ENCODE measurements at places on chromosomes 7 and 10. TPM values are rescaled to one million over a fixed set of nuclear protein-coding genes. Genes with fewer than 3 reads are reported as not detected.

Gene TFPI2
- 47.2 TPM for total RNA-seq

Gene ADCY1
- total RNA-seq = 3.7 TPM

Gene NUDT5
- 26.5 TPM for total RNA-seq

DNA sequence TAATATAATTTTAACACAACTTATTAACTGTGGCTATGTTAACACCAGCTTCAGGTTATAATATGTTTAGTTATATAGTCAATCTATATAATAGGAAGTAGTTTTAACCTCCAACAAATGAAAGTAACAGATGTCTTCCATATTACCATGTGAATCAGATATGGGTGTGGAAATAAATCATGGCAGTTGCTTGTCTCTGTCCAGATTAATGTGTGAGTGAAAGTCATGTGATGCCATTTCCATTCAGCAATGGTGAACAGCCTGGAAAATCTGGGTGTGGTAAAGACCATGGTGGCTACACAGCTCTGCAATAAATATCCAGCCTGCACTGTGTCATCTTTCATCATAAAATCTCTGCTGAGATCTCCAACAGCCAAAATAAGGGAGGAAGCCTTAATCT is 27.8 kb downstream of the HEPACAM2 start:
- no peak for DNase-seq

DNA sequence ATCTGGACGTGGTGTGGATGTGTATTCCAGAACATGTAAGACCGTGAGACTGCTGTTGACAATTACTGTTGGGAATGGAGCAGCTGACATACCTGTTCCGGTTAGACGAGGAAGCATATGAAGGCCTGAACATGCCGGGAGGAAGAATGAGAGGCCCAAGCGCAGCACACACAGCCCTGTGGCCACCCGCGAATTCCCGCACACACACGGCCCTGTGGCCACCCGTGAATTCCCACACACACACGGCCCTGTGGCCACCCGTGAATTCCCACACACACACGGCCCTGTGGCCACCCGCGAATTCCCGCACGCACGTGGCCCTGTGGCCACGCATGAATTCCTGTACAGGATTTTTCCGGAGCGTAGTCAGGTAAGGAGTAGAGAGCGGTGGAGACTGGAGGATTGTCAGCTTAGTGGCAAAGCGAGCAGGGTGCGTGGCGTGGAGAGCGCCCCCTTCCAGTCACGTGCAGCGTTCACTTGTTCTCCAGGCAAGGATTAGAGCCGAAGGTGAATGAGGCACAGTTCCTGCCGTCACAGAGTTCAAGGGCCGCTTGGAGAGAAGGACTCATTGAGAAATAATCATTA is 9.5 kb upstream of the SUN1 start:
- DNase-seq = no peak

DNA sequence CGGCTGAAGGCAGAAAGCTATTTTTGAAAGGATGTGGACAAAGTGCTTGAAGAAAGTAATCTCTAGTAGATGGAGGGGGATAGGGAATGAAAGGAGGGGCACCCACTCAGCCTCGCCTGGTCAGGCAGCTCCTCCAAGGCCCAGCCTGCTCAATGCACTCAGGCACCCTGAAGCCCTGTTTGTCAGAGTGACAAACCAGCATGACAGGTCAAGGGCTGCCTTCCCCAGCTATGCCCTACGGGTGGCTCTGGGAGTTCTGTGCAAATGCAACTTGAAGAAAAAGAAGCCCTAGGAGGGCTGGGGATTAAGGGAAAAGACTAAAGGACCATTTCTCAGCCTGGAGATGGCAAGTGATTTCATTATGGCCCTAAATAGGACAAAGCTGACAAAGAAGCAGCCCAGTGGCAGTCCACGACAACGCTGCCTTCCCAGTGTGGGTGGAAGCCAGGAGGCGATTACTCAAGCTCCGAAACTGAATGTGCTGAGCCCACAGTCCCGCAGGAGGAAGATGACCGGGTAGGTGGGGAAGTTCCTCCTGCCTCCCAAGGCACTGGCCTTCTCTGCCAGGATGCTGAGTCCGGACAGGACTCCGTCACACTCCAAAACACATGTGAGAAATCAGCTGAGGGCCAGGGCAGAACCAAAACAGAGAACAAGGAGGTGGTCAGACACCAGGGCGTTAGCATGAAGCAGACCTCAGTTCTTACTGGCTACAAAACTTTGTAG is 16.3 kb downstream of the LIPA start:
- no peak for DNase-seq

- DNase-seq = no peak
Observed at GRCh38 chr7:572416-573268, 53.0 kb upstream of the PDGFA start.

- no peak for DNase-seq
Observed at GRCh38 chr10:6840766-6841165, 260.7 kb upstream of the PRKCQ start.

GRCh38 chr10:4652111-4653010 is 173.6 kb upstream of the AKR1E2 start:
- no peak for DNase-seq

GRCh38 chr10:49170632-49171325 is 17.4 kb downstream of the TMEM273 start:
- no peak for DNase-seq

DNA sequence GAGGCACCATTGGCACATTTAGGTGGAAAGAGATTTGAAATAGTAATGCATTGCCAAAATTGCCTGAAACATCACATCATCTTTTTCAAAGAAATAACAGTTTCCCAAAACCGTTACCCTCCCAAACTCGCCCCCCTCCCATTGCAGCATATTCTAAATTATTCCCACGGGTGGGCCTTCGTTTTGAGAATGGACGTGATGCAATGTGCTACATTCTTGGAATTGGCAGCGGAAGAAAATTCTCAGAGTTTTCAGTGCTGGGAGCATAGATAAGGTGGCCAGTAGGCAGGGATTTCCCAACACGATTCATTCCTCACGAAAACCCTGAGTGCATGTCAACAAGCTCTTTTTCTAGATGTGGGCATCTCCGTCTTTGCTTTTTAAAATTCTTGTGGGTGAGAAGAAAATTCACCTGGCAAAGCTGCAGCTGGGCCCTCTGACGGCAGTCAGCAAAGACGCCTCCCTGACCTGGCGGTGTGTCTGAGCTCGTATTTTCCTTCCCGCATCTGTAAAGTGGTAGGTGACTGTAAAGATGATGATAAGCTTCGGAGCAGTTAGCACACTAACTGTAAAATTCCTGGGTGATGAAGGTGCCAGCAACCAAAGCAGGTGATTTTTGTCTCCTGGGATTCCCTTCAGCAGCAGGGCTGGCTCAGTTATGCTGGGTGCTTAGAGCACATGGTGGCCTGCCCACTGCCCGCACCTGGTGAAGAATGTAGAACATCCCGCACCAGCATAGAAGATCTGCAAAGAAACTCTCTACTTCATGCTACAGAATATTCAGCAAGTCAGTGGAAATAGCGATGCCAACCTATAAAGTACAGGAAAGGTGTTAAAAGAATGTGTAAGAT is 141.9 kb upstream of the KLF6 start:
- DNase-seq = no peak
